ENCODE measurements at places on chromosomes 6 and 20.
A peak's percentile ranks its signal among the peaks of the same experiment; 100 is the strongest.

- DNase-seq, result no peak
Observed at GRCh38 chr6:152295346-152295745, 341.8 kb downstream of the SYNE1 start.

GRCh38 chr20:24199501-24199900 lies 210.9 kb upstream of the GGTLC1 start:
- no peak for DNase-seq

- DNase-seq, result no peak
Observed at GRCh38 chr6:31268836-31269235, 3.1 kb downstream of the HLA-C start.

DNA sequence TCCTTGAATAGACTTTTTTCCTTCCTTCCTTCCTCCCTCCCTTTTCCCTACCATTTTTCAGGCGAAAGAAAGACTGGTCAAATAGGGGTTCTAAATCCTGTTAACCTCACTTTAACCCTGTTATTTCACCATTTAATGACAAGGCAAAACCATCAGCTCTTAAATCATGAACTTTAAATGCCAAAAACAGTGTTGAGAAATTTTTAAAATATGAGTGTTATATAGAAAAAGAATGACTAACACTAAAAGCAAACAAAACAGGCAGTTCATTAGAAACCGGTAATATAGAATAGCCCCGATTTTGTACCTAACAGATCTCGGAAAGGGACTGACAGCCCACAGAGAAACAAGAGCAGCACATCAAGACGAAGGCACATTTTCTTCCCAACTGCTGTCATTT lies 57.4 kb upstream of the CEP85L start:
- DNase-seq, result no peak

GRCh38 chr6:34543421-34543820 lies 12.7 kb downstream of the SPDEF start:
- no peak for DNase-seq

- peak; percentile 47 for DNase-seq
Observed at GRCh38 chr6:158938811-158939254, 61.2 kb downstream of the RSPH3 start.

DNA sequence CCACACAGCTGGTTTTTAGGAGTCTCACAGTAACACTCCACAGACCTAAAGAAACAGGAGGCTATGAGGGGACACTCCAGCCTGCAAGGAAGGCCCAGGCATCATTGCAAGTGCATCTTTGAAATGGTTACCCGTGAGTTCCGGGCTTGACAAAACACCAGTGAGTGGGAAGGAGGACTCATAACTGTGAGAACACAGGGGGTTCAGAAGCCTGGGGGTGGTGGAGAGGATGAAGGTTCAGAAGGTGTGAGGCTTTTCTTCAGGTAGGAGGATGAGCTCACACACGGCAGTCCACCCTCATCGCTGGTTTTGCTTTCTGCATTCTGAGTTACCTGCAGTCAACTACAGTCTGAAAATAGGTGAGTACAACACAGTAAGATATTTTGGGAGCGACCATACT lies 39.9 kb downstream of the MAP7 start:
- no peak for DNase-seq

DNA sequence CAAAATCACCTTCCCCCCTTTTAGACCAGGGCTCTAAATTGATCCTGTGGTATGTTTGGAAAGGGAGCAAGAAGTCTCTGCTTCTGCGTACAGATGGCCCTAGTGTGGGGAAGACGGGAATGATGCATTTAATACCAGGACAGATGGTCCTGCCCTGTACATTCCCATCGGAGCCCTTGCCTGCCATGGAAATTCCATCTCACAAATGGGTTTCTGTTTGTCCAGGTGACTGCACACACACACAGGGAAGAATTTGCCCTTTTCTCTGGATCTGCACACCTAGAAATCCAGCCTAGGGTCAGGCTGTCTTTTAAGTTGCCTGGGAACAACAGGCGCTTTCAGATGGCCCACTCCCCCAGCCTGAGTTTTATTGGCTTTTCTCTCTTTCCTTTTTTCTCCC lies 1.3 kb downstream of the MAS1 start:
- peak; percentile 19 for DNase-seq

GRCh38 chr20:43731469-43731868 lies 4.7 kb upstream of the GTSF1L start:
- DNase-seq, result no peak

All from retina (tissue), 1 donor.